ENCODE measurements at places on chromosomes 16 and 17.
A peak's percentile ranks its signal among the peaks of the same experiment; 100 is the strongest.

- DNase-seq = no peak
These were observed 34.9 kb upstream of the C16orf78 start for GRCh38 chr16:49338611-49339265.

DNA sequence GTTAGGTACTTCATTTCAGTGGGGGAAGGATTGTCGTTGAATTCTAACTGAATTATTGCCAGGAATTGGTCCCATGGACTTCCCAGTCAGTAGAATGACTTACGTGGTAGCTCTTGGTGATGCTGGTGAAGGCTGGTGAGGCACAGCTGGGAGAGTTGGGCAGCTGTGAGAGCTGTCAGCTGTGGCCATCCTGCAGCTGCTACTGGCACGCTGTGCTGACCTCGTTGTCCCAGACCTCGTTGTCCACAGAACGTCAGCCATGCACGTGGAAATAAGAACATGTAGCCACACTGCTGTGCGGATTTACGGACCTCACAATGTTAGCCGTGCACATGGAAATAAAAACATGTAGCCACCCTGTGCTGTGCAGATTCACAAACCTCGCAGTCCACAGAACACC lies 102.3 kb downstream of the NPIPB11 start:
- no peak for DNase-seq

- DNase-seq = no peak
These were observed 20.6 kb downstream of the B9D1 start for GRCh38 chr17:19341641-19342610.

- no peak for DNase-seq
These were observed 96.2 kb downstream of the RAP1GAP2 start for GRCh38 chr17:2892305-2892971.

- DNase-seq = peak; percentile 21
These were observed 5.9 kb upstream of the RAB40C start for GRCh38 chr16:583815-584591.

GRCh38 chr16:21645261-21645721 lies 7.1 kb downstream of the IGSF6 start:
- no peak for DNase-seq

DNA sequence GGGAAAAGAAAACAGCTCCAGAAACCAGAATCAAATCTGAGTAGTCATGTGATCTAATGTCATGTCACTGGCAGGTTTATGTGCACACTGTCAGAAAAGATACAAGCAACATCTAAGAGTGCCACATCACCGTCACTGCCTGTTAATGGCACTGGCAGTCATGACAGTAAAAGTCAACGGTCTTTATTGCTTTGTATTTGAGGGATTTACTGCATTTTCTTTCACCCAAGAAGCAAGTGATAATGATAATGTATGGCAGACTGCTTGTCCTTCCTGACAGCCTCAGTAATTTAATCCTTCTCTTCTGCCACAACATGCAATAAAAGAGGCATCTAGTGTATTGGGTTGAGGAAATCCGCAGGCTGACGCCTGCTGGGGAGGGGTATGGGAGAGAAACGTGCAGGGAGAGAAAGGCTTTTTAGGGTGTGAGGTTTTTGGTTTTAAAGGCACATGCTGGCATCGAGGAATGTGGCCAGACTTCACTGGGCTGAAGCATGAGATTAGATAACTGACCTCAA lies 92.4 kb downstream of the RPGRIP1L start:
- DNase-seq = no peak

DNA sequence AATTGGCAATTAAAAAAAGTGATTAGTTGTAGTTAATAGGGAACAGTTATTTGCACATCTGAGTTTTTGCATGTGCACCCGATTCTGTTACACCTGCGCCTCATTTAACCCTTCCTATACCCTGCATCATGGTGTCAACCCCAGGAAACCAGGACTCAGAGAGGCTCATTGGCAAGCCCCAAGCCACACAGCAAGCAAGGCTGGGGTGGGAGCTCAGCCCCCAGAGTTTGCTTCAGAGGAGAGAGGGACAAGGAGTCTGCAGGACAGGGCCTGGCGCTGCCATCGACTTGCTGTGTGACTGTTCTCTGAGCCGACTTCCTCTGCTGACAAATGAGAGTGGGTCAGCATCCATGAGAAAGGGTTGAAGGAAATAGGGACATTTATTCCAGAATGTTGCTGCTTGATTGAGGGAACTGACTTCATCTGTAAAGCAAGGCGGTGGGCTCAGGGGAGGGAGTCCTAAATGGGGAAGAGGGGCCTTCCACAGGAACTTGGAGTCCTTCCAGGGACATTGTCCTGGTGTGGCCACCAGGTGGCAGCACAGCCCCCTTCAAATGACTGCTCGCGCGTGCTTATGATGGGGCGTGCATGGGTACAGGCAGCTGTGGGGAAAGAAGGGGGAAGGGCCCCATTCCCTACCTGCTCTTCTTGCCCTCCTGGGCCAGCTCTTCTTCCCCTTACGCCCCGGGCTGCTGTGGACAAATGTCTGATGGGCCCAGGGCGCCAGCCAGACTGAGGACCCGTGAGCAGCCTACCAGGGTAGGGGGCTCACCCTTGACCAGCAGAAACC lies 51.6 kb downstream of the NT5M start:
- peak; percentile 75 for DNase-seq

- no peak for DNase-seq
These were observed 4.2 kb downstream of the CEP112 start for GRCh38 chr17:66187718-66188117.

DNA sequence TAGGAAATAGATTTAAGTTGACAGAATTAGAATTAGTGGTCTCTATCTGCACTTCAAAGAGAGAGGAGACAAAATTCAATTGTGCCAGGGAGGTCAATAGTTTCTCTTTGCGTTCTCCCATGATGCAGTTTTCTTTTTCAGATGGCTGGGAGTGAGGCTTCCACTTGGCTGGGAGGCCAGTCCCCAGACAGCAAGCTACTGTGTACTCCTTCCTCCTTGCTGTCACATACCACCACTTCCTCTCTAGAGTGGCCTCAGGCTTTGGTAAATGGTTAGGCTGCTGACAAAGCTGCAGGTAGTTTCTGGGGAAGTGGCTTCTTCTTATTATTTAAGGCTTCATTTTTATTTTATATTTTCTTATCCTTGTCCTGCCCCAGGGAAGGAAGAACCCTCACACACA lies 106.2 kb upstream of the HS3ST4 start:
- DNase-seq = no peak

- DNase-seq = no peak
These were observed 98.2 kb downstream of the ADAMTS18 start for GRCh38 chr16:77336637-77337036.

DNA sequence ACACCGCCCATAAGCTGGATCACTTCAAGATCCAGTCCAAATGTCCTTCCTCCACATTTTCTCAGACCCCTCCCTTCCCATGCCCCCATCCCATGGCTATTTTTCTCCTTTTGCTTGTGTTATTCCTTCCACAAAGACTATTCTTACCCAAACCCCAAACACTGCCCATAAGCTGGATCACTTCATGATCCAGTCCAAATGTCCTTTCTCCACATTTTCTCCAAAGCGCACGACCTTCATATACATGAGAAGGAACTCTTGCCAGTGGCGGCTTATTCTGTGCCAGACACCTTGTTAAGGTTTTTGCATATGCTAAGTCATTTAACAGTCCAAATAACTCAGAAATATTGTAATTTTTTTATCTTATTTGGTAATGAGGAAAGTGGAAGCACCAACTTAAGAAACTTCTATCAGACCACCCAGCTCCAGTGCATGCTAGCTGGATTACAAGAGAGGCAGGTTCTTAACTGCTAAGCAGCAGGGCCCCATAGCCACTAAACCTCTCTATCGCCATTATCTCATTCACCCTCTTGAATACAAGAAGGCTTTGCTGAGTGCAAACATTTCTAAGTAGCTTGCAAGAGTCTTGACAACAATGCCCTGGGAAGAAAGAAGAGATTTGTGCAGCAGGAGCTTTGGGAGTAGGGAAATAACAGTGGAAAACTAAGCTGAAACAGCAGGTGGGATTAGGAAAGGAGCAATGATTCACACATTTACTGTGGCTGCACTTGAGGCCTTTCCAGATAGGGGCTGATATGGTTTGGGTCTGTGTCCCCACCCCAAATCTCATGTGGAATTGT lies 428.2 kb upstream of the MAF start:
- no peak for DNase-seq

- no peak for DNase-seq
These were observed 35.5 kb downstream of the HS3ST3B1 start for GRCh38 chr17:14336418-14336817.

- DNase-seq = no peak
These were observed 60.7 kb upstream of the CNEP1R1 start for GRCh38 chr16:49964316-49964715.

- DNase-seq = no peak
These were observed 636.3 kb upstream of the SOX9 start for GRCh38 chr17:71484546-71484945.

DNA sequence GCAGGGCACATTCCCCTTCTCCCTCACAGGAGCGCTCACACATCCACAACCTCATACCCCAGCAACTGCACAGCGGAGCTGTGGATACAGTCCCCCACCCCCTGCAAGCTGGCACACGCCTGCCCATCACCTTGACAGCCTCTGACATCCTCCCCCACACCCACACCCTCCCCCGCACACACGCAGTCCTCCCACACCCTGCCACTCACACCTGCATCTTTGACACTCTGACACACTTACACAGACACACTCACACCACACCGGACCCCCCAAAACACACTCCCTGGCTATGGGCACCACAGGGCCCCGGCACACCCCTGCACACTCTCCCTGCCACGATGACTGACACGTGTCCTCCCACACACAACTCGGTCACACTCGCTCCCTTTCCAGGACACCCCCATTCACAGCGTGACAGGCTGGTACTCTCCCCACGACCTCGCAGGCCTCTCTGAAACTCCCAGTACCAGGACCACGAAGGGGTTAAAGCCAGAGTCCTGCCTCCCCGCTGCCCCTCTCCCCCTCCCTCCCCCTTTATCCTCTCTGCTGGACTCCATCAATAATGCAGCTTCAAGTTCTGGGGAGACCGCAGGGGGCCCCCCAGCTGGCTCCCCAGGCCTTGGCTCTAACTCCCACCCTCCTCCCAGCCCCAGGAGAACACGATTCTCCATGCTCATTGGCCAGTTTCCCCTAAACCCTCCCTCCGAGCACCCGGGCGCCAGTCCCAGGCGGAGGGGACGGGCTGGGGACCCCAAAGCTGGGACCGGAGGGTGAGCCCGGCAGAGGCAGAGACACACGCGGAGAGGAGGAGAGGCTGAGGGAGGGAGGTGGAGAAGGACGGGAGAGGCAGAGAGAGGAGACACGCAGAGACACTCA lies at the start of gene PPP1R1B:
TSS of gene PPP1R1B (plus strand) at position 782 of the 876 bp plus-strand sequence. CDS start 441 bp downstream, outside the sequence.
- DNase-seq = no peak

DNA sequence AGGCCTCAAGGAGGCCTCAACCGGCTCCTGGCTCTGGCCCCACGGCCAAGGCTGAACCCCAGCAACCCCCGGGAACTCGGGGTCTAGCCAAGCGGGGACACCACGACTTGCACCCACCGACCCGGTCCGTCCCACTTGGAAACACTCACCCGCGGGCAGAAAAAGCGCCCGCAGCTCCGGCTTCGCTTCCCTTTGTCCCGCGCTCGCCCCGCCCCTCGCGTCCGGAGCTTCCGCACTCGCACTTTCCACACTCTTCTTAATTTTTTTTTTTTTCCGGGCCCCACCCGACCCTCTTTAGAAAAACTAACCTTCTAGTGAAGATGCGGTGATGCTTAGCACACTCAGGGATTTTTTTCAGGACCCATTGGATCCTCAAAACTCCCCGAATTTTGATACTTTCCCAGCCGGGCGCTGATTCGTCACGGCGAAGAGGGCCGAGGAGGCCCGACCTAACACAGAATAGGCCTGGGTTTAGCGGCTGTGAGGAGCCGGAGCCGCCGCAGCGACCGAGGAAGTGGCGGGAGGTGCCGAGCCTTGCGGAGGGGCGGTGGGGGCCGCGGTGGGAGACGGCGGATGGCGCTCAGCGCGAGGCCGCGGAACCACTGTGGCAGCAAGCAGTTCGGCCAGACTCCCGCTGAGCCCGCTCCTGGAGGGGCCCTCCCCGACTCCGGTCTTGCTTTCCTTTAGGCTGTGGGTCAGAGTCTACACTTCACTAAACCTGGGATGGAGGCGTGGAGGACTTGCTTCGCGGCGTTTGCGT lies at the start of gene SMARCE1:
TSS of gene SMARCE1 (minus strand) at position 195 of the 760 bp plus-strand sequence. CDS start 2,016 bp downstream, outside the sequence.
- DNase-seq = peak; percentile 56

DNA sequence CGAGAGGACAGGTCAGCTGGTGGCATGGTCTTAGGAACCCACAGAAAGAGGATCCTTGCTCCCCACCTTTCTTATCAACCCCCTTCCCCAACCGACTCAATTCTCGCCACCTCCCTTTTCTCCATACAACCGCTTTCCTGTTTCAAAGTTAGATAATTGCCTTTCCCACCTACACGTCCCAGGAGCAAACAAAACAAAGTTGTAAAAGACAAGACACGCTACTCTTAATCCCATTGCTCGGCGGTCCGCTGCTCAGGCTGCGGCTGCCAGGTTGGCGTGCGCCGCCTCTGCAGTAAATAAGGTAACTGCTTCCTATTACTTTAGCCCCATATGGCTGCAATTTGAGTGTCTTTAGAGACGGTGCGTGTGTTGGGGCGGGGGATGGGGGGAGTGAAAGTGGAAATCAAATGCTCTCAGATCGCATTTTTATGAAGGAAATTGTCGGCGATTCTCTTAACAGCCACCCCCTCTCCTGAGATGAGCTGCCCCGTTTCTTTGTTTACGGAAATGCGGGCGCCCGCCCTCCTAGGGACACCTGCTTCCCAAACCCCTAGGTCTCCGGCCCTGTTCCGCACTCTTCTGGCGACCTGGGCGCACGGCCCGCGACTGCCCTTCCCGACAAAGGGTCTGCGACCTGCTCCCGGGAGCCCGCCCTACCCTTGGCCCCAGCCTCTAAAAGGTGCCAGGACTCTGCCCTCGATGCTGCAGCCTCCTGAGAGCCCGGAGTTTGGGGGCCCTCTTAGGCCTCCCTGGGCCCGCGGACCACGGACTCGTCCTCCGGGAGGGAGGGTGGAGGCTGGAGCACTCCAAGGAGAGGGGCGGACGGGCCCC lies 3.7 kb upstream of the CBX8 start:
- DNase-seq = peak; percentile 49

GRCh38 chr16:35011-35677 lies 18.3 kb downstream of the POLR3K start:
- DNase-seq = no peak

DNA sequence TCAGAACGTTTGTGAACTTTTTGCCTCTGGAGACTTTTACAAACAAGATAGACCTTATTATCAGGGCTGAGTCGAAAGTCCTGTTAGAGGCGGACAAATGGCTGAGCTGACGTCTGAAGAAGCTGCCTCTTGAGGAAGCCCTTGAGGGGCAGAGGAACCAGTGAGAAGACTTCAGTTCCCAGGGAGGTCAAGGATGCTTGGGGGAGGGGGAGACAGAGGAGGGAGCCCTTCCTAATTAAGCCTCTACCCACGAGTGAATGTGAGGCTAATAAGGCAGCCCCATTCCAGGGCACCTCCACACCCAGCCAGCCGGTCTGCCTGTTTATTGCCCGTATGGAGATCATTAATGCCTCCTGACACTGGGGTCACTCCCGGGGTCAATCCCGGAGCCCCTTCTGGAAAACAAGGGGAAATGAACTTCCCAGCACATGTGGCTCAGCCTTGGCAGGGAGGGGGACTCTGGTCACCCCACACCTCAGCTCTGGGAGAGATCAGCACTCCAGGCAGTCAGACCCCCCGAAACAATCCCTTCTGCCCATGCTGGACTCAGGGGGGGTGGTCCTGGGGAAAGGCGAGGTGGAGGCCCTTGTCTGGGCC lies 9.2 kb upstream of the TBX4 start:
- DNase-seq = no peak

All from NCI-H1694 (cell line).